ENCODE measurements at places on chromosomes 13 and 19.

- DNase-seq = no peak
Measured at GRCh38 chr19:30762651-30763050, 390.5 kb downstream of the ZNF536 start.

- no peak for DNase-seq
Measured at GRCh38 chr19:21454901-21455300, 50.5 kb upstream of the ZNF429 start.

GRCh38 chr19:55220525-55220924 is 8.0 kb downstream of the TMEM86B start:
- DNase-seq = no peak

GRCh38 chr13:21850013-21851006 is 179.4 kb downstream of the FGF9 start:
- DNase-seq = no peak

DNA sequence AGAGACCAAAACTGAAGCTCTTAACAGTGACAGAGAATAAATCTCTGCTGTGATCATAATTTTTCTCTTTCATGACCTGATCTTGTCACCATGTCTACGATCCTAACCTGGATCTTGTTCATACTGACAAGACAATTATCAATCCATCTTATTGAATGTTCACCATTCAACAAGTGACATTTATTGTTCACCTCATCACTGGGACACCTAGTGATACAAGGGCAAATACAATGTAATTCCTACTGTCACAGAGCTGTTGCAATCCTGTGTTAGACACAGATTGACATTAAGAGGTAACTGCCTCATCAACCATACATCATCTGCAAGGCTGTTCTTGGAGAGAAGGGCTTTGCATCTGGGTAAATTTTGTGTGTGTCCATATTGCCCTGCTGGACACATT is 942.4 kb upstream of the PRR20A start:
- DNase-seq = no peak

DNA sequence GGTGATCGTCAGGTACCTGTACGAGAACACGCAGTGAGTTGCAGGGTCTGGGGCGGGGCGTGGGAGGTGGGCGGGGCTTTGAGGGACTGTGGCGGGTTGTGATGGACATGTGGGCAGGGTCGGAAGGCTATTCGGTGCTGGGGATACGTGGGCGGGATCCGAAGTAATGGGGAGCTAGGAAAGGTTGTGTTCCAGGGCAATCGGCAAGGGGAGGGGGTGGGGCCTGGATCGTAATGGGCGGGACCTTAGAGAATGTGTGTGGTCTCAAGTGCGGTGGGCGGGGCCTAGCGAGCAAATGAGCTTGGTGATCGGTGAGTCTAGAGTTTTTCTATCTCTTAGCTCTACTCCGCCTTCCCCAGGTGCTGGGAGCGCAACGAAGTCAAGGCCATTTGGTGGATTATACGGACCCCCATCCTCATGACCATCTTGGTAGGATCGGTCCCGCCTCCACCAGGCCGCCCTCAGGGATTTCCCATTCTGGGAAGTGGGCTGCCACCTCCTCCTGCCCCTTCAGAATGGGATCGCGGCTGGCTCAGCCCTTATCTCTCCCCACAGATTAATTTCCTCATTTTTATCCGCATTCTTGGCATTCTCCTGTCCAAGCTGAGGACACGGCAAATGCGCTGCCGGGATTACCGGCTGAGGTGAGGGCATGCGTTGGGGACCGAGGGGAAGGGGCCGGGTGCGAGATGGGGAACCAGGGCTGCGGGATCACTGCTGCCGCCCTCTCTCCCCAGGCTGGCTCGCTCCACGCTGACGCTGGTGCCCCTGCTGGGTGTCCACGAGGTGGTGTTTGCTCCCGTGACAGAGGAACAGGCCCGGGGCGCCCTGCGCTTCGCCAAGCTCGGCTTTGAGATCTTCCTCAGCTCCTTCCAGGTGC is 9.6 kb downstream of the GIPR start:
- DNase-seq = peak; percentile 95

DNA sequence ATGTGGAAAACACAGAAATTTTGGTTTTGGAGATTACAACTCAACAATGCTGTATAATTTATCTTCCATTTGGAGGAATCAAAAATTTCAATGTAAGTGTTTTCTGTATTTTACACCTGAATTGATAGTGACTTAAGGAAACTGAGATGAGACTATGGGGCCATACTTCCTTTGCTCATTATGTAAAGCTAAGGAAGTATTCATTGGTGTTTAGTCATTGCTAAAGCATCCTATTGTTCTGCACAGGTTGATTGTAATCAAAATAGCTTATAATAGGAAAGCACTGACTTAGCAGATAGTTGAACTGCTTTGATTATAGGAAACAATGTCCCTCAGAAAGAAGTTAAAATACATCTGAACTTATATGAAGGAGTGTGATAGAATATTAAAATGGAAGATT is 244.4 kb upstream of the SLITRK5 start:
- DNase-seq = no peak
